ENCODE measurements at places on chromosomes 4 and X.

- DNase-seq, result no peak
Measured at GRCh38 chr4:147739239-147739823, 7.4 kb downstream of the ARHGAP10 start.

DNA sequence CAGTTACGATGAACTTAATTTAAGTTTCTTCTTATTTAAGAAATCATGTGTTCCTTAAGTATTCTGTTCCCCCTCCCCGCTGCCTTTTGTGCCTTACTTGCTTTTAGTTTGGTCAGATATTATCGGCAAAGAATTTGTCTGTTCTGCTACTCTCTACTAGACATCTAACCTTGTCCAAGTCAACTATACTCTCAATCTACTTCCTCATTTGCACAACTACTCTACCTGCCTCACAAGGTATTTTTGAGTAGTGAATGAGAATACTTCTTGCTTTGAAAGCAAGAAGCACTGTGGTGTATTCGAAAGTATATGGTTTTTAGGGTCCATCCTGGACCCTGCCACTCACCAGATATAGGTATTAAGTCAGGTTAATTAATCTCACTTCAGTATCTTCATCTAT lies 8.0 kb upstream of the KLHL5 start:
- DNase-seq, result no peak

DNA sequence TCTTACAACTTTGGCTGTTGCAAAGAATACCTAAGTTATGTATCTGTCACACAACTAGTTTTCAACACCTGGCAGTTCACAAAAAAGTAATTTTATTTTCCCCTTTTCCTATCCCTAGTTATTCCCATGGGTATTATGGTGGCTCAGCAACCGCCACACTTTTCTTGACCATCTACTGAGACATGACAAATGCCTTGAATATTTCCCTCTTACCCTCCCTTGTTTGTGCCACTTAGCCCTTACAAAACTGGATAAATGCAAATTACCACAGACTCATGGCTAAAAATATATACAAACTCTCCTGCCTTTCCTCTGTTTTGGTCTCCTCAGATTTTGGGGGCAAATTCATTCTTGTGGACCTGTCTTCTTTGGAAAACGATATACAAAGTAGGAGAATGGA lies 72.1 kb downstream of the AMOT start:
- DNase-seq, result no peak

DNA sequence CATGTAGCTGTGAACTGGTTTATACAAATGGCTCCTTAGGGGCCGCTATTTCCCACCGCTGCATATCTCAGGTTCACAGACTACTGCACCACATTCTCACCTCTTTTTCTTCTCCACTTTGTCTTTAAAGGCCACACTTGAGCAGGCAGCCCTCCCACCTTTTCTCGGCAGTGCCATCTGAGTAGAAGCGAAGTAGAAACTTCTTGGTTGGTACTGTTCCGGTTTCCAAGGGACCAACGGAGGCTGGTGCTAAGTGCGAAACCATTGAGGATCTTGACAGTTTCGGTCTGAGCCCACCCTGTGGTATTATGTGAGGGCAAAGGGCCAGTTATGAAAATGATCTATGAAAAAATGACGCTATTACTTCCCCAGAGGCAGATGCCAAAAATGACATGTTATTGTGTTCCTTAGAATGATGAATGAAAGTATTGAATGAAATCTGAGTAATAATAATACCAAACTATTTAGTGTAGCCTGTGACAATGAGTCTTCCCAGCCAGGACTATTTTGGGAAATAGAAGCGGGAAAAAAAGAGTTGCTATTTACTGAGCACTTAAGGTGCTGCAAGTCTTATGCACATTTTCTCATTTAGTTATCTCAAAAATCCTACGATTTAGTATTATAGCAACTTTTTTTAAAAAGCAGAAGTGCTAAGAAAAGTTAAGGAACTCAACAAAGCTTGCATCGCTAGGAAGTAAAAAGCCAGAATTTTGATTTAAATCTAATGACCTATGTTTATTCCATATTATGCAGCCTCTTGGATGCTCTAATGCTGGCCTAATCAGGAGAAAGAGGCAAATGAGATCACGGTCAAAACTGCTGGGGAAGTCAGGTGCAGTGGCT lies 29.6 kb upstream of the CHRNA9 start:
- no peak for DNase-seq

- DNase-seq, result no peak
Measured at GRCh38 chr4:103030791-103031190, 11.3 kb upstream of the SLC9B1 start.
